ENCODE measurements at places on chromosomes 3 and 15.

- peak; percentile 58 for DNase-seq
These were observed 3.9 kb upstream of the ACTL6A start for GRCh38 chr3:179558742-179559364.

- DNase-seq, result no peak
These were observed 157.0 kb downstream of the FGF12 start for GRCh38 chr3:192570315-192570714.

DNA sequence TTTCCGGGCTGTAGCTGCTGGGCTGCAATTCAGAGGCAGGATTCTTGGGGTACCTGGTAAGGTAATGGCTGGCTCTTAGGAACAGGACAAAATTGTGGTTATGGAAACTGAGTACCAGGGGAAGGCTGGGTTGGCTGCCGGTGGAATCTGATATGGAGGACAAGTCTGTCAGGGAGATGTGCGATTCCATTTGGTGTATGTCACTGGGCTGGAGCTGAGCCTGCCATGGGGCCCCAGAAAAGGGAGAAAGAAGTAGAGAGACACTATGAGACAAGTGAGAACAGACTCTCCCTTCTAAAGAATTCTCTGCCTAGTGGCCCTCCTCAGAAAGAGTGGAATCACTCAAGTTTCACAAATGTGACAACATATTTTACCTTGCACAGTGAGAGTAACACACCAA is 368.2 kb upstream of the ROPN1 start:
- no peak for DNase-seq

- no peak for DNase-seq
These were observed 33.3 kb upstream of the MEIS2 start for GRCh38 chr15:37133602-37134001.

DNA sequence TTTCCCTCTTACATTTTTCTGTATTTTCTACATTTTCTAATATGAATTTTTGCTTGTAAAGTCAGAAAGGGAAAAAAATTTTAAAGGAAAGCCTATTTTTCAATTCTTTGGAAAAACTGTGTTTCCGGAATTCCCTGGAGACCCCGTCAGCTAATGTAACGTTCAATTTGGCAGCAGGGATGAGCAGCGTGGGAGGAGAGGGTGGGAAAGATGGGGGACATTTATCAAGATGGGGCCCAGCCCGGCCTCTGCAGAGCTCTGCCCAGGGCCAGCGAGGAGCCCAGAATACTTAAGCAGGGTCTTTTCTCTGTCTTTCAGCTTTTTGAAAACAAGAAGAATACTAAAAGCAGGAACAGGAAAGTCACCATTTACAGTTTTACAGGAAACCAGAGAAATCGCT is 129.0 kb downstream of the LRRK1 start:
- DNase-seq, result no peak

GRCh38 chr3:103684904-103685303 is 1250.1 kb downstream of the ZPLD1 start:
- DNase-seq, result no peak

- DNase-seq, result no peak
These were observed 449.1 kb downstream of the IL5RA start for GRCh38 chr3:2661078-2661477.

GRCh38 chr3:47404955-47405790 is 24.4 kb downstream of the PTPN23 start:
- peak; percentile 63 for DNase-seq

GRCh38 chr15:71051539-71051938 is 63.7 kb upstream of the THSD4 start:
- DNase-seq, result peak; percentile 52

GRCh38 chr3:140443806-140444205 is 234.1 kb upstream of the TRIM42 start:
- DNase-seq, result no peak

- peak; percentile 82 for DNase-seq
These were observed 49.2 kb downstream of the CYFIP1 start for GRCh38 chr15:22930782-22931484.

DNA sequence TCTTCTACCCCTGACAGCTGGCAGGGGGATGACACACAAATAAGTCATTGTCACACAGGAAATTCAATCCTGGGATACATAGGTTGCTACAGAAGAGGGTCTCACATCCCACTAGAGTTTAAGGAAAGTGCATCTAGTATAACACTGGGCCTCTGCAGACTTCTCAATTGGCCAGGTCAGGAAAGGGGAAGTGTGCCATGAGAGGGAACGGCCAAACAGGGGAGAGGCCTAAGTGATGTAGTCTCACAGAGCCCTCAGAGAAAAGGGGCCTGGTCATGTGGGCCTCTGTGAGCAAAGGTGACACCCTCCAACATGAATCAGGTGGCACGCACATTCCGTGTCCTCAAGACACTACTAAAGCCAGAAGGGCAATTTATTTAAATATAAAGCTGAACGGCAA is 11.2 kb downstream of the ZXDC start:
- DNase-seq, result no peak

- peak; percentile 43 for DNase-seq
These were observed 296.8 kb downstream of the DOCK3 start for GRCh38 chr3:50971487-50971924.

DNA sequence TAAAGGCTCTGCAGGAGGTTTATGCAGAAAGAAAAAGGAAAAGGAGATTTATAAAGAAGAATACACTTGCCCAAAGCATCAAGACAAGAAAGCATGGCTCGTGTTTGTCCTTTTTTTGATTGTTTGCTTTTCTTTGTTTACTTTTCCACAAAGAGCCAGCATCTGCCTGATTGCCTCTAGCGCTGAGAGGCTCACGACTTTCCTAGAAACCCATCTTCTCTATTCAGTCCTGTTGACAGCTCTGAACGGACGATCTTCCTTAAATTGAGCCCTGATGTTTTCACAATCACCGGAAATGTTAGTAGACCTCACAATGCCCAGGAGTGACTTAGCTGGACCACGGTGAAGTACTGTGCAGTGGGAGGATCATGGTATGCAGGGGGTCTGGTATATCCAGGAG is 12.4 kb downstream of the GP5 start:
- no peak for DNase-seq

- no peak for DNase-seq
These were observed 39.3 kb downstream of the TRANK1 start for GRCh38 chr3:36905545-36905944.

DNA sequence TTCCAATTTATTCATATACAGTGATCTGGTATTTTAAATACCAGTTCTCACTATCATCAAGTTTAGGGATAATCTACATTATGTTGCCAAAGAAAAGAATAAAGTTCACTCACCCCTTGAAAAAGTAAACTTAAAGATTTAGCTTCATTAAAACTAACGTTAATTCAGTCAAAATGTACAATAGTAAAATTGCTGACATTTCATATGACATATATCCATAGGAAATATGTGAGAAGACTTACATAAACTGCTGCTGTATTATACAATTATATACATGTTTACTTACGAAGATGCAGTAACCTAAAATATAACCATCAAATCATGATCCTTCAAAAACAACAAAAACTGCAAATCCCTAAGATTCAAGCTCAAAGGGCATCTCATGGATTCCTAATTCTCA is 44.0 kb downstream of the ATR start:
- no peak for DNase-seq

- no peak for DNase-seq
These were observed 139.4 kb downstream of the SLCO3A1 start for GRCh38 chr15:91992945-91993344.

GRCh38 chr15:80660119-80660518 is 35.0 kb upstream of the ABHD17C start:
- peak; percentile 24 for DNase-seq

- peak; percentile 73 for DNase-seq
These were observed 291.5 kb upstream of the TBL1XR1 start for GRCh38 chr3:177488740-177489139.

DNA sequence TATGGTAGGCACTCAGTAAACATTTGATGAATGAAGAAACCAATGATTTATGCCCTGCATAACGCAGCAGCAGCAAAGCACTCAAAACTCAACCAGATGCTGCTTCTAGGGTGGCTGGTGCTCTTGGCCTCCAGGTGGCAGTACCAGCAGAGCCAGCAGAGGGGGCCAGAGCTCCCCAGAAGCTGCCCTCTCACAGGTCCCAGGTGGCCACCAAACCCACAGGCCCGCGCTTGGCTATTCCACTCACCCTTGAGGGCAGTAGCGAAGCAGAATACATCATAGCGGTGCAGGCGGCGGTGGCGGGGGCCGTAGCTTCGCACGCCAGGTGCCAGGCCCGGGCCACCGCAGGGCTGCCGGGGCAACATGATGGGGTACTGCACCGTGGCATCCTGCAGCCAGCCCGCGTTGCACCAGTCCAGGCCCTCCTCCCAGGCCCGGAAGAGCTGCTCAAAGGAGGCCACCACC is 16.6 kb downstream of the HAPLN3 start:
- DNase-seq, result peak; percentile 45

DNA sequence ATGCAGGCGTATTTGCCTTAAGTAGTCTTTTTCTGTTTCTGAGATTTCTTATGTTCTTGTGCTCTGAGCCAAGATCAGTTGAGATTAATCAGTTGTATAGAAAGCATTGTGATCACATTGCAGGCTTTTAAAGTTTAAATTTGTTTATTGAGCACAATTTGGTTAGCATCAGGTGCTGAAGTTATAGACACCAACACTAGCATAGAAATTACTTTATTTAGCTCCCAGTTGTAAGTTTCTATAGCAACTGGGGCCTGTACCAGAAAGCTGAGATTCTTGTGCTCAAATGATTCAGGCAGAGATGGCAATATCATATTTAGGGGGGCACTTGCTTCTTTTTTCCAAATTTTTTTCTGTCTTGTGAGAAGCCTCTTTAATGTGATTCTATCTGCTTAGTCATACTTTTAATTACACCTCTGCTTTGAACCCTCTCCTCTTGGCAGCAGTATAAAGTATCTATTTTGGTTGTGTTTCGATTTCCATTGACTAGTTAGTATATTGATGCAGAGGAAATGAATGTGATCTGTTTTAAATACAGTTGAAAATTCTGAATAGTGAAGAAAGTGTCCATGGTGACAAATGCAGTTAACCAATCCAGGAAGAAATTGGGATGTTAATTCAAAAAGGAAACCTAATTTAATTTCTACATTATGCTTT is 241.7 kb upstream of the GBE1 start:
- no peak for DNase-seq

DNA sequence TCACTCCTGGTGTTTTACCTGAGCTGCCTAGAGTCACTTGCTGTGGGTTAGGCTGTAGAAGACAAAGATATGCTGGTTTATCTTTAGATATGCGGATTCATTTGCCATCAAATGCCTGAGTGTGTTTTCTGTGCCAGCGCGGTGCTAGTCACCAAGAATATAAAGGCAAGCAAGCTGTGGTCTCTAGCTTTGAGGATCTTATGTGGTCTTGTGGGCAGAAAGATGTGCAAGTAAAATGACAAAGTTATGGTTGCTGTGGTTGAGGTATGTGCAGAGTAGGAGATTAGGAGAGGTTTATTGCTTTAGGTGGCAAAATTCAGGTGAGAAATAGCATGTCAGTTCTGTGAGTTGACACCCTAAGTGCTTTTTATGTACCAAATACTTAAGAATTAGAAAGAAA is 94.2 kb downstream of the CGNL1 start:
- no peak for DNase-seq

- no peak for DNase-seq
These were observed 120.5 kb downstream of the BBX start for GRCh38 chr3:107643038-107643883.

- no peak for DNase-seq
These were observed 27.9 kb downstream of the EIF1B start for GRCh38 chr3:40337136-40338108.

- DNase-seq, result no peak
These were observed 13.0 kb downstream of the P2RY12 start for GRCh38 chr3:151371526-151371925.

DNA sequence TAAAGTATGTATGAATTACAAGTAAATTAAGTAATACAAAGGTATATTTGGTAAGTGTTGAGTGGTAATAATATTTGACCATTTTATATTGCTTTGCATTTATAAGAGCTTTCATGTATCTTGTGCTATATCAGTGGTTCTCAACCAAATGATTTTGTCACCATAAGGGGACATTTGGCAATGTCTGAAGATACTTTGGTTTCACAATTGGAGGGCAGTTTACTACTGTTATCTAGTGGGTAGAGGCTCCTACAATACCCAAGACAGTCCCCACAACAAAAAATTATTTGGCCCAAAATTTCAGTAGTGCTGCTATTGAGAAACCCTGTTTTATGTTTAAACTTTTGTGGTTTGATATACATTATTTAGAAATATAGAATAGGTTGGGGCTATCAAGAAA is 14.6 kb downstream of the TRPC1 start:
- DNase-seq, result no peak

GRCh38 chr15:40511472-40512133 is 40.8 kb downstream of the CHST14 start:
- peak; percentile 77 for DNase-seq

- no peak for DNase-seq
These were observed 3.5 kb upstream of the RNU5B-1 start for GRCh38 chr15:65300924-65301441.

- no peak for DNase-seq
These were observed 4.9 kb upstream of the PAK6 start for GRCh38 chr15:40233727-40234577.

GRCh38 chr15:20340931-20341661 is 200.5 kb downstream of the GOLGA6L6 start:
- peak; percentile 30 for DNase-seq

- no peak for DNase-seq
These were observed 74.5 kb downstream of the TLE3 start for GRCh38 chr15:70023064-70023768.

DNA sequence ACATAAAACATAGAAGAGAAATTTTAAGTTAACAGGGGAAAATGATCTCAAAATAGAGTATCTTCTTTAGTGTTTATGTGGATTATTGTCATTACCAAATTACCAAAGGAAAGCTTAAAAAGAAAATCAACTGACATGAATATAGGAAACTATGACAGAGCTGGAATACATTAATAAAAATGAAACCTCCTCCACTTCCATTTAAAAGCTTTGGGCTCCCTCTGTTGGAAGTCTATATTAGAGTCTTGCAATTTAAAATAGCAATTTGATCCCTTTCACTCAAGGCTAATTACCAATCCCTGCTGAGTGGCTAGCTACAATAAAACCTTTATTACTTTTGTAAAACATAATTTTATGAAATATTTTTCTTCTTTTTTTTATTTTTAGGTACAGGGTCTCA is 61.4 kb upstream of the IMPG2 start:
- no peak for DNase-seq

DNA sequence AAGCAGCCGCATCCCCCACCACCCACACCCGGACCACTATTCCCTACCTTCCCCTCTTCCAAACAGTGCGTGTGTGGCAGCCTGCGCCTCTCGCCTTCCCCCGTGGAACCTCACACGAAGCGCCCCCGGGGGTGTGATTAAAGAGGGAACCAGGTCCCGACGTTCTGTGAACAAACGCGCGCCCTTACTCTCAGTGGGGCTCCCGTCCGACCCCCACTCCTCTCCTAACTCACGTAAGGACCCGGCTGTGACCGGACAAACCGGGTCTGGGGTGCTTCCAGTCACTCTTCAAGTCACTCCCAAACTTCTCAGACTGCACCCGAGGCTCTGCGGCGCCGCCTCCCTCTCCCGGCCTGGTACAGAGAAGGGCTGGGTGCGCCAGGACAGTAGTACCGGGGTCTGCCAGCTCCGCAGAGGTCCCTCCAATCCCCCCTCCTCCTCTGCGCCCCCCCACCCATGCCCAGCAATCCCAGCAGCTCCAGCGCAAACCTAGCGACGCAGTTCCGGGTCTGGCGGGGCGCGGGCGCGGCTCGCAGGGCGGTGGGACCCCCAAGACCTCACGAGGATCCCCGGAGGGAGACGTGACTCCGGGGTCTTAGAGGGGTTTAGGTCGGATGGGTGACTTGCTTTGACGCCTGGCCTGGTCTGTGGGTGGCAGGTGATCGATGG is 574 bp downstream of the DUOXA1 start:
- DNase-seq, result peak; percentile 60

- no peak for DNase-seq
These were observed 28.1 kb upstream of the ELP6 start for GRCh38 chr3:47541583-47542108.

GRCh38 chr15:47731230-47731629 is 13.9 kb downstream of the SEMA6D start:
- no peak for DNase-seq

All from thyroid gland (tissue), 4 donors.